ACHN (cell line): ENCODE measurements at places on chromosomes 16 and 17.
A peak's percentile ranks its signal among the peaks of the same experiment; 100 is the strongest.

DNA sequence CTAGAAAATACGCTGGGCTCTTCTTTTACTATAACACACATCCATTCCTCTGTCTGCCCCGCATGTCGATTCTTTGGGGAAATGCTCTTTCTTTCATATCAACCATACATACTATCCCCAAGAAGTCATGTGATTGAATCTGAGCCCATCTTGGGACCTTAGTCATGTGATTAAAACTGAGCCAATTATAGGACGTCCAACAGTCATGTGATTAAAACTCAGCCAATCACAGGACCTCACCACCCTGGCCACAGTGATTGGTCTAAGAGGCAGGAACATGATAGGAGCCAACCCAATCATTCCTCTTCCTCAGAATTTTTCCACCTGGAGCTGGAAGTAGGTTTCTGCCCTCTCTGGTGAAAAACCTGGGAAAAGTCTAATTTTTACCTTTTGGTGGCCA lies 78.8 kb downstream of the TMEM114 start:
- no peak for DNase-seq

DNA sequence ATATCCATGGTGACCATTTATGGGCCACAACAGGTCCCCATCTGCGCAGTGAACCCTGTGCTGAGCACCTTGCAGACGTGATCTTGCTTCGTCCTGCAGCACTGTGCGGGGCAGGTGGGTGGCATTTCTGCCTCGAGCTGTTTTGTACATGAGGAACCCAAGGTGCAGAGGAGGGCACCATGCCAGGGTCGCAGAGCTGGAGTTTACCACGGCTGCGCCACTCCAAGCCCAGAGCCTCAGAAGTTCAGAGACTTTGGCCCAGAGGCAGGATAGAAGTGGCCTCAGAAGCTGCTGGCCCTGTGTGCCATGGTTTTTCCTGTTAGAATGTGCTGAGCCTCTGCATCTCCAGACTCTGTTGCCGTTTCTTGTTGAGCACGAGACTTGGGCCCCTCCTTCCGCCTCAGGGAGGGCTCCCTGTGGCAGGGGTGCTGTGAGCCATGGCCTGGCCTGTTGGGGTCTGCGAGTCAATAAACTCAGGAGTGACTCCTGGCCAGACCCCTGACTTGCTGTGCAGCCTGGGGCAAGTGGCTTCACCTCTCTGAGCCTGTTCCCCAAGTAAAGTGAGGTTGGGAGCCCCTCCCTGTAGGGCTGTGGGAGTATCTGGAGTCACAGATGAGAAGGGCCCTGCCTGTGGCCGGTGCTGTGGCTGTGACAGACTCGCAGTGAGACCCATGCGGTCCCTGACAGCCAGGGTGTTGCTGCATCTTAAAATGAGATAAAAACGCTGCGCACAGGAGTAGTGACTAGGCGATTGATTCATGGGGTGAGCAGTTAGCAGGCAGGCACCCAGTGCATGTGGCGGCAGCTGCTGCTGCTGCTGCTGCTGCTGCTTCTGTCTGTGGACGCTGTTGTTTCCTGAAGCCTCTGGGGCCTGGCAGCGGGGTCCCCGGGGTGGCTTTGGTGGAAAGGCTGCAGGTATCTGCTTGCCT lies 11.8 kb downstream of the MAP2K3 start:
- DNase-seq, result no peak

DNA sequence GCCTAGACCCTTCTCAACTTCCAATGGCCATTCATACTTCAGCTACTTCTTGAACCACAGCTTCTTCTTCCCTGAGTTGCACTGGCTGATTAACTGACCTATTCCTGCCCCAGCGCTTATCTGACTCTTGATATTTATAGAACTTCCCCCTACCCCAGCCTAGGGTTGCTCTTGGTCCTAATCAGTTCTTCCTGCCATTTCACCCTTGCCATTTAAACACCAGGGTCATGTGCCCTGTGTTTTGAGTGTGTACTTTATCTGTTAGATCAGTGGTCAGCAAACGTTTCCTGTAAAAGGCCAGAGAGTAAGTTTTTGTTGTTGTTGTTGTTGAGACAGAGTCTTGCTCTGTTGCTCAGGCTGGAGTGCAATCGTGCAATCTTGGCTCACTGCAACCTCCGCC lies 82.4 kb upstream of the COX10 start:
- DNase-seq, result no peak

GRCh38 chr17:41052566-41052965 lies 2.5 kb downstream of the KRTAP2-2 start:
- no peak for DNase-seq

GRCh38 chr17:72063756-72064450 lies 56.9 kb upstream of the SOX9 start:
- DNase-seq, result no peak

- DNase-seq, result no peak
These were observed 5.1 kb downstream of the RAB37 start for GRCh38 chr17:74742153-74742515.

GRCh38 chr17:66627985-66628384 lies 206.9 kb upstream of the CACNG5 start:
- no peak for DNase-seq

DNA sequence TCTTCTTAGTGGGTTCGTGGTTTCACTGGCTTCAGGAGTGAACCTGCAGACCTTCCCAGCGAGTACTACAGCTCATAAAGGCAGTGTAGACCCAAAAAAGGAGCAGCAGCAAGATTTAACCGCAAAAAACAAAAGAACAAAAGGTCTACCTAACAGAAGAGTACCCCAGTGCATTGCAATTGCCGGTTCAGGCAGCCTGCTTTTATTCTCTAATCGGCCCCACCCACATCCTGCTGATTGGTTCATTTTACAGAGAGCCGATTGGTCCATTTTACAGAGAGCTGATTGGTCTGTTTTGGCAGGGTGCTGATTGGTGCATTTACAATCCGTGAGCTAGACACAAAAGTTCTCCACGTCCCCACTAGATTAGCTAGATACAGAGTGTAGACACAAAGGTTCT lies 2.0 kb upstream of the ARRB2 start:
- peak; percentile 28 for DNase-seq

DNA sequence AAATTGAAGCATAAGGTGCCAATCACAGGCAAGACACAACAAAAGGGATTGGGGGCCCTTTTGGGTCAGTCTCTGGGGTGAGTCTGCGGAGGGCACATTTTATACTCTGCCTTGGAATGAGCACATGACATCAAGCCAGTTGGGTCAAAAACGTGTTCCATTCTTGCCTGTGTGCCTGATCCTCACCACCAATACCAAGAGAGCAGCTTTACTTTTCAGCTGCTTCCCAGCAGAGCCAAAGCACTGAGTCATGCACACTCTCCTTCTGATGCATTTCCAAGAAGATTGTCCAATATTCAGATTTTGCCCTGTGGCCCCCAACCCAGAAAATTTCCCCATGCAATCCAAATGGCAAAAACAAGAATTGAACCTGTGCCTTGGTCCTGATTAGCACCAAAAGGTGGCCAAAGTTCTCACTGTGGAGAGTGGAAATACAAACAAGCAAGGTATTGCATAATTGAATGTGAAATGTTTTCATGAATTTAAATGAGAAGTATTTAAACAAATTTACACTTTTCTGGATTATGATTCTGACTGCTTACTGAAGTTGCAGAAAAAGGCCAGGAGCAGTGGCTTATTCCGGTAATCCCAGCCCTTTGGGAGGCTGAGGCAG lies 217.8 kb upstream of the SOX9 start:
- no peak for DNase-seq

DNA sequence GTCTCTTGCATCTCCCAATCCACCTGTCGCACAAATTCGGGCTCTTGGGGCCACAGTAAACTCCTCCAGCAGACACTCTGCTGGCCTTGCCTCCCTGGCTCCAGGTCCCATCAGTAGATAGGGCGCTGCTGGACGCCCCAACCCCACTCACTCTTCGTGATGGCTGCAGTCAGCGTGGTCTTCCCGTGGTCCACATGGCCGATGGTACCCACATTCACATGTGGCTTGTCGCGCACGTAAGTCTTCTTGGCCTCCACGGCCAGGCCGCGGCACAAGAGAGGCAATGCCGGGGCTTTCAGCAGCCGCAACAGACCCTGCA lies 428 bp downstream of the TUFM start:
- DNase-seq, result peak; percentile 12

- DNase-seq, result peak; percentile 59
These were observed 4.2 kb upstream of the MXRA7 start for GRCh38 chr17:76714822-76715495.

- DNase-seq, result no peak
These were observed 8.6 kb upstream of the TEX19 start for GRCh38 chr17:82350182-82351030.

- no peak for DNase-seq
These were observed 20.5 kb upstream of the HEXD start for GRCh38 chr17:82397449-82398335.

GRCh38 chr17:32445074-32445415 lies 735 bp downstream of the PSMD11 start:
- DNase-seq, result peak; percentile 86

GRCh38 chr16:4869147-4869805 lies 22.0 kb downstream of the UBN1 start:
- DNase-seq, result no peak

GRCh38 chr16:69880640-69881133 lies 70.4 kb upstream of the CLEC18A start:
- no peak for DNase-seq

DNA sequence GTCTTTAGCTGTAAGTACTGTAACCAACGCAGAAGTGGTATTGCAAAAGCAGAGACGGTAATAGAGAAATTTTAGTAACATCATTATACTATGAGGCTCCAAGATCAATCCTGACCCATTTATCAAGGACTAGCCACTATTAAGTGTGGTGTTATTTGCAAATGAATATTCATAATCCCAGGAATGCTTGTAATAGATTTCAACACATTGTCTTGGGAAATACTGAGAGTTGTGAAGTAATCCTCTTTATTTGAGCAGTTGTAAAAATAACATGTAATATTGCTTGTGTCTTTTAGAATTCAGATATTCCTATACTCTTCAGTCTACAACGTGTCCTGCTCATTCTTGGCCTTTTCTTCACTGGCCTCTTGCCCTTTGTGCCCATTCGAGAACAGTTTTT lies 46.4 kb downstream of the GDPD1 start:
- DNase-seq, result no peak

DNA sequence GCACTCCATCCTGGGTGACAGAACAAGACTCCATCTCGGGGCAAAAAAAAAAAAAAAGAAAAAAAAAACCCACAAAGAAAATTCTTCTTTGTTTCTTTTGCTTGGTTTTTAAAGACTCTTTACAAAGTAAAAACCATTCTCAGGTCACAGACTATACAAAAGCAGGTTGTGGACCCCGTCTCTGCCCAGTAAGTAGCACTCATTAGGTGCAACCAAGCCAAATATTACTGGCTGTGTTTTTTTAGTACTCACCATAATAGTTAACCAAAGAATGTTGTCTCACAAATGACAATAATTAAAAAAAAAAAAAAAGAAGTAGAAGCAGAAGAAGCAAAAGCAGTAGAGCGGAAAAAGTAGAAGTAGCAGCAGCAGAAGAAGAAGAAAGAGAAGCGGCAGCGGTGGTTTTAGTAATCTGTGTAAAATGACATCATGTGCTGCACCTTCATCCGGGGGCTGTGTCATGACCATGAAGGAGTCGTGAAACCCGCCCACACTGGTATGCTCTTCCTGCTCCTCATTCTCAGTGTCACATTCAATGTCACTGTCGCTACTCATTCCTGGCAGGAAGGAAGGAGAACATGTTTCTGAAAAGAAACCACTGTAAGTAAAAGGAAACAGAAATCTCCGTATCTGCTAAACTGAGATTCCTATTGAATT lies 105.4 kb downstream of the TRIM37 start:
- peak; percentile 85 for DNase-seq

DNA sequence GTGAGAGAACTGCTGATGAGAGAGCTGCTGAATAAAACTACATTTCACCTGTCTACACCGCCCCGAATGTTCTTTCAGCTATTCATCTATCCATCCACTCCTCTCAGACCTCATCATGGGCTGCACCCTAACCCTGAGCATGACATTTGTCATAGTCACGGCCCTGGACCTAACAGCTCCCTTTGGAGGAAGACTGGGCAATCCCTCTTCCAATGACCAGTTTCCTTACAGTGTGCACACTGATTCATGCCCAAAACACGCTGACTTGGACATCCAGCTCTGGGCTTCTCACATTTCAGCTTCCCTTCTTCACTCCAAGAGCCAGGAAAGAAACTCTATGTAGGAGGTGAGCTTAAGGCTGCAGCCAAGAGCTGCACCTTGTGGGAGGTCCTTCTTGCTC lies 41.8 kb upstream of the ARL4D start:
- peak; percentile 91 for DNase-seq

DNA sequence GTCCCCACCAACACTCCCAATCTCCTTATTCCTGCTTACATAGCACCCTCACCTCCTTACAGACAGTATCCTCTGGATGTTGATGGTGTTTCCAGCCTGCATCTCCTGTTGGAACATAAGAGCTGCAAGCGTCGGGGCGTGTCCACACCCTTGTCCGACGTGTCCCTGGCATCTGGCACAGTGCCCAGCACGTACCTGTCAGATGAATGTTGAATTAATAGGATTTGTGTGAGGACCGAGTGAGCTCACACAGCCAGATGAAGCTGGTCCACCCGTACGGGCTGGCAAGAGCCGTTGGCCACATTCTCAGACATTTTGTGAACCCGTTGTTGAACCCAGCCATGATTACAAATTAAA lies 12.2 kb upstream of the CBX4 start:
- DNase-seq, result no peak

DNA sequence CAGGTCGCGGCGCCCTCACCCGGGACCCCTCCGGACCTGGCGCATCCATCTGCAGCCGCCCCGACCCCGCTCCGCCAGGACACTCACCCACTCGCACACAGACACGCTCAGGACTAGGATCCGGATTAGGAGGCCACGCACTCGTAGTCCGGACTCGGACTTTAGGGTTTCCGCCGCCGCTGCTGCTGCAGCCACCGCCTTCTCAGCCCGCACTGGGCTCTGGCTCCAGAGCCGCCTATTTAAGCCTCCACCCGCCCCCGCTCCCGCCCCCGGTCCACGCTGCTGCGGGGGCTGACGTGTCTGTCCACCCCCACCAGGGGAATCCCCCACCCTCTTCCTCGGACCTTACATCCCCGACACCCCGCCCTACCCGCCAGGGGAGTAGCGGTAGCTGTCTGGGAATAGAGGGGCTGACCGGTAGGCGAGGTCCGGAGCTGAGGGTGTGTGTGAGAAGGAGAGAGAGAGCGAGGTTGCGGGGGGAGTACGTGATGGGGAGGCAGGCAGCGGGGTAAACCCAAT lies at the start of gene RRAD:
TSS of gene RRAD (minus strand) at position 214 of the 519 bp plus-strand sequence. CDS start 356 bp downstream, outside the sequence.
- DNase-seq, result peak; percentile 93

GRCh38 chr16:83345846-83346640 lies 461.7 kb upstream of the HSBP1 start:
- DNase-seq, result no peak

DNA sequence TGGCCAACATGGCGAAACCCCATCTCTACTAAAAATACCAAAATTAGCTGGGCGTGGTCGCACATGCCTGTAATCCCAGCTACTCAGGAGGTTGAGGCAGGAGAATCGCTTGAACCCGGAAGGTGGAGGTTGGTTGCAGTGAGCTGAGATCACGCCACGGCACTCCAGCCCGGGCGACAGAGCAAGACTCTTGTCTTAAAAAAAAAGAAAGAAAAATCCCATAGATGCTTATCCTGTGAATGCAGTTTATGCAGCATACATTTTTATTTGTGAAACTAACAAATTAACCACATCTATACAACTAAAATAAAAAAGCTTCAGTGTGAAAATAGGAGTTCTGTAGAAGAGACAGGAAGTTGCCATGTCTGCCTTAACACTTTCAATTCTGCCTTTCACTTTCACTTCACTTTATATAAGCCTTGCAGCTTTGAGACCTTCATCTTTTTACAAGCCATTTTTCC lies 7.1 kb downstream of the IGSF6 start:
- DNase-seq, result peak; percentile 69

- DNase-seq, result no peak
These were observed 76.2 kb upstream of the CDC42EP4 start for GRCh38 chr17:73387746-73388577.
